Vagina (tissue), 2 donors: ENCODE measurements at places on chromosomes 4 and X. TPM values are rescaled to one million over a fixed set of nuclear protein-coding genes. Genes with fewer than 3 reads are reported as not detected.

The PPP2R2C gene
- total RNA-seq, result 17.2 TPM

DNA sequence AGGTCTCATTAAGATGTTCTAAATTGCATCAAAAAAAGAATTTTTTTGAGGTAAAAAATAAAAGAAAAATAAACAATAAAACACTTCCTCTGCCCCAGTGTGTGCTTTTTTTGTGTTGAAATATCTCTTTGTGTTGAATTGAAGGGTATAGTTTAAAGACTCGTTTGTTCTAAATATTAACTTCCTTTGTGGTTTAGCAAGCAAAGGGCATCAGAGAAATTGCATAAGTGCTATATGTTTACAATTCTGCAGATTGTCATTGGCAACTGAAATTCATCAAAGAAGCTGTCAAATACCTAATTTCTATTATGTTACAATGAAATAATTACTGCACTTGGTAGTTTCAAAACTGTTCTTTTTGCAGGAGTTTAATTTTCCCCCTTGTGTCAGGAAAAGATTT is 260.5 kb downstream of the DKK2 start:
- H3K4me3 ChIP-seq, result no peak overlapping the region
- H3K4me1 ChIP-seq, result no peaks in the 10 kb centered on the region
- no peak overlapping the region for H3K27ac ChIP-seq

GRCh38 chr4:21192367-21192766 is 492.1 kb downstream of the PACRGL start:
- no peaks in the 10 kb centered on the region for H3K4me1 ChIP-seq
- no peaks in the 10 kb centered on the region for H3K36me3 ChIP-seq
- DNase-seq, result no peak
- no peaks in the 10 kb centered on the region for H3K27me3 ChIP-seq
- no peak overlapping the region for H3K4me3 ChIP-seq

- peak overlapping the region; percentile 92 for H3K27ac ChIP-seq
- H3K4me3 ChIP-seq, result peak overlapping the region; percentile 53
- H3K4me1 ChIP-seq, result peaks cover 9% of the 10 kb centered on the region
Measured at GRCh38 chrX:150365990-150366911, 3.1 kb downstream of the MAMLD1 start.

- no peak for DNase-seq
- H3K27ac ChIP-seq, result no peak overlapping the region
- no peaks in the 10 kb centered on the region for H3K4me1 ChIP-seq
- no peaks in the 10 kb centered on the region for H3K27me3 ChIP-seq
- H3K4me3 ChIP-seq, result no peak overlapping the region
- no peaks in the 10 kb centered on the region for H3K36me3 ChIP-seq
Measured at GRCh38 chrX:101708163-101708562, 48.5 kb upstream of the ARMCX2 start.

DNA sequence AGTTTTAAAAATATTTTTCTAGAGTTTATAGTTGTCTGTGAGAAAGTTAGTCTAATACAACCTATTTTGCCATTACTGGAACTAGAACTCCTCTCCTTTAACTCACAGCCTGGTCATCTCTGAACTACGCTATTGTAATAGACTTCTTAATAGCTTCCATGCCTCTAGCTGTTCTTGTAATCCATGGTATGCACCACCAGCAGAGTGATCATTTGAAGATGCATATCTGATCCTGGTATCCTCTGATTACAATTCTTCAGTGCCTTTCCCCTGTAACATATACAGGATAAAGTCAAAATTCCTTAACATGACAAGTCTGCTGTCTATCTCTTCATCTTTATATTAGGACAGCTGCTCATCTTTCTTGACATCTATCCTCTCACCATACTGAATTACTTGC is 37.6 kb upstream of the NALF2 start:
- H3K4me1 ChIP-seq, result no peaks in the 10 kb centered on the region
- no peak overlapping the region for H3K4me3 ChIP-seq
- no peaks in the 10 kb centered on the region for H3K36me3 ChIP-seq
- no peak for DNase-seq
- H3K27me3 ChIP-seq, result no peaks in the 10 kb centered on the region
- H3K27ac ChIP-seq, result no peak overlapping the region

DNA sequence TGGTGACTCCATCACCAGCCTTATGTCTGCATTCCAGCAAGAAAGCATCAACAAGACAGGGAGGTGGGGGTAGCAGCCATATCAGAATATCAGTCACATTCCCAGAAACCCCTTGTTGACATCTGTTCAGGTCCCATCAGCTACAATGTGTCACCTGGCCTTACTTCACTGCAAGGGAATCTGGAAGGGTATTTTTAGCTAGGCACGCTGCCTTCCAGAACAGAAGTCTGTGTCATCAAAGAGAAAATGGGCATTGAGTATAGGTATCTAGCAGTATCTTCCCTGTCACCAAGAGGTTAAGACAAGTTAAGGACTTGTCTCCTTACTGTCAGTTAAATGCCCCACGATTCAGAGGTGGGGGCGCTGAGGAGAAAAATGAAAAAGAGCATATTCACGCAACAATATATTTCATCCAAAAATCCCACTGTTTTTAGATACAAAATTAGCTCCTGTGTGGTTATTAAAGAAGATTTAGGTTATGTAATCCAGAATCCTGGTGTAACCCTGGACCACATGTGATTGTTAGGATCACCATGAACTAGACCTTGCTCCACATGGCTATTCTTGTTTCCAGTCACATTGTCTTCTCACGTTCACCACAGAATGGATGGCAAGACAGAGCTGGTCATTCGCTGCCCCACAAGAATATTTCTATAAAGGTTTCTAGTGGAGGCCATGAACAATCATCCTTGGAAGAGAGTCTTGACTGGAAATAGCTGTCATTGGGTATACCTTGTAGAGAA is 60.0 kb upstream of the PDHA1 start:
- H3K36me3 ChIP-seq, result no peaks in the 10 kb centered on the region
- no peak overlapping the region for H3K27ac ChIP-seq
- no peak overlapping the region for H3K4me3 ChIP-seq
- no peak for DNase-seq

DNA sequence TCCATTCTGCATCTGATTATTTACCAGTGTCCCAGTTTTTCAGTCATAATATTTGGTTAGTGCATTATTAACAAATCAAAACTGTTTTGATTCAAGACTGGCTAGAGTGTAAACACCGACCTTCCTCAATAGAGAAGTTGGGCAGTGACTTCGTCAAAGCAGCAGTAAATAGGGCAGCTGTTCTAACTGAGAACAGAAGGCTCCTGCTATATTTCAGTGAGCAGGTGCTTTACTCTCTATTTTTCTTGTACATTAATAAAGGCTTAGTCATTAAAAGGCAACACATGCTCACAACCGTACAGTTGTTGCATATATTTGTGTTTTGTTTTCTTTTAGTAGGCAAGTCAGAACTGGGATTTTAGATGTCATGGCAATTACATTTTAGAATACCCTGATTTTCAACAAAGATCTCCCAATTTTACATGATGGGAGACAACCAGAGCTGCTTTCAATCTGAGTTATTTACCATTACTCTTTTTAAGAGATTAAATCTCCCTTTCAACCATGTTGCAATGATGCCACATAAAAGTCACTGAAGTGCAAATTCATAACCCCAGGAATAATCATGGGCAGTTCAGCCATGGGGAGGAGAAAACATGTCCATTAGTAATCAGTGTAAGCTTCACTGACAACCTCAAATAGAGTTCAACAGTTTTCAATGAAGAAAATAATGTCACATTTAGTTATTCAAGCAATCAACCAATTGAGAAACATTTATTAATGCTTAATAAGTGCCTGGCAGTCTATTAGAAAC is 233.3 kb downstream of the NDST4 start:
- no peak for DNase-seq
- H3K4me3 ChIP-seq, result no peak overlapping the region
- H3K27ac ChIP-seq, result no peak overlapping the region
- H3K4me1 ChIP-seq, result no peaks in the 10 kb centered on the region
